ENCODE measurements at places on chromosomes 6 and 20. TPM values are rescaled to one million over a fixed set of nuclear protein-coding genes. Genes with fewer than 3 reads are reported as not detected.

OLIG3 gene
- not detected for total RNA-seq

RSPH9 gene
- 0.17 TPM for total RNA-seq

RAD21L1 gene
- total RNA-seq: not detected

ME1 gene
- 44.9 TPM for total RNA-seq

FAM83B gene
- 0.13 TPM for total RNA-seq

TRIM15 gene
- total RNA-seq: 0.04 TPM

SLC22A1 gene
- total RNA-seq: 1.9 TPM

TCP11 gene
- total RNA-seq: not detected

NUS1 gene
- total RNA-seq: 29.8 TPM

BPIFB1 gene
- 0.12 TPM for total RNA-seq

PNLDC1 gene
- 0.17 TPM for total RNA-seq

MROH8 gene
- total RNA-seq: 1.1 TPM

ZC2HC1B gene
- not detected for total RNA-seq

SRSF12 gene
- total RNA-seq: 0.84 TPM

SLC17A9 gene
- total RNA-seq: not detected

All from A549 treated with DMSO at 1 μM for 4 hours (cell line).